Hindlimb muscle (tissue), 1 donor: ENCODE measurements at places on chromosomes 1 and 21. TPM values are rescaled to one million over a fixed set of nuclear protein-coding genes. Genes with fewer than 3 reads are reported as not detected.

GRCh38 chr1:11790880-11791715 is 14.7 kb downstream of the MTHFR start:
- peak; percentile 77 for DNase-seq

DNA sequence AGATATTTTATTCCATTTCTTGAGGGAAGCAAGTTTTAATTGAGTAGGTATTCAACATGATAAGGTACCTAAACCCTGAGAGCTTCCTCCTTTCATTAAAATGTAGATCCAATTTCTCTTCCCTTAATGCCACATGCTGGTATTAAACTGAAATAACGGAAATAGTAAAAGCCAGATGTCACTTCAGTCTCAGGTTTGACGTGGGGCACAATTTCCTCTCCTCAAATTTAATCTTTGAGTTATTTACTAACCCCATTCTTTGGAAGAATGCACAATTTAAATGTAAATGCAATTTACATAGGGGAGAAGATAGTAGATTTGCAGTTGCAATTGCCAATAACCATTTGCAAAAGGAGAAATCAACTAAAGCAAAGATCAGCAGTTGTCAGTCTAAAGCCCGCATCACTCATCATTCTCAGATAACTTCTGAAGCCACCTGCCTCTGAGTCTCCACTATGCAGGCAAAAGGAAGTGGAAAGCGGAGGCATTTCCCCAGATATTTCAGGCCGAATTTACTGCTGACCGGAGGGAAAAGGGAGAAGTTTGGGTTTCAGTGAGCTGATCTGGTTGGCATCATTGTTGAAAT is 2.1 kb upstream of the LEMD1 start:
- DNase-seq: no peak

DNA sequence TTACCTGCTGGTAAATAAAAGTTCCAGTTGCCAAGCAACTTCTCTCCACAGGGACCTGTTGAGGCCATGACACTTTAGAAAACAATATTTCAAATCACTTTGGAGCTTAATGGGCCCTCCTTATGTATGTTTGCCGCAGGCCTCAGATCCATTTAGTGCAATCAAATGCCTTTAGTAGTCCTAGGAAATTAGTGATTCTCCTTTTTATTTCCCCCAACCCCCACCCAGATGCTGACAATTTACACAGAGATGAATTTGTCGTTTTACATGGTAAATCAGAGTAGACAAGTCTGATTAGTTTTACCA is 83.6 kb downstream of the CLIC4 start:
- DNase-seq: no peak

DNA sequence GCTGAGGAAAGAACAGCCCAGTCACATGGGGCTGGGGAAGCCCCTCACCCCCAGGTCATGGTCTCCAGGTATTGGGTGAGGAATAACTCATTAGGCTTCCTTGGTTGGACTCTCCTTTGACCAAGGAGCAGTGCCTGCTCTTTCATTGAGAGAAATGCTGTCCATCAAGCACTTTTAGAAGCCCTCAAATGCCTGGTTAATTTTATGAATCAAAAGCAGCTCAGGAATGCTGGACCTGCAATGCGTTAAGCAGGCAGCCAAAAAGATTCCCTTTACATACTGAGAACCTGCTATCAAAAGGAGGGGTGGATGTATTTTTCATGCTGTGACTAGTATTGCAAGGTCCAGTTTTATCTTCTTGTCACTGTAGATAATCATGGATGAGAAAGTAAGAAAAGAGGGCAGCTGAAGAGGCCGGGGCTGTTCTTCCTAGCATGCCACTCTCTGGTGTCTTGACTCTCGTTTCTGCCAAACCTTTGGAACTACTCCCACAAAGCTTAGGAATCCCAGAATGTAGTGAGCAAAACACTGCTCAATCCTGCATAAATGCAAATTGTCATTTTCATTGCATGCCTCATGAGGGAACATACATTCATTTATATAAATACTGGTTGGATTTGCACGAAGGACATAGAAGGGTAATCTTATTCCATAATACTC is 2.1 kb upstream of the CD58 start:
- no peak for DNase-seq

DNA sequence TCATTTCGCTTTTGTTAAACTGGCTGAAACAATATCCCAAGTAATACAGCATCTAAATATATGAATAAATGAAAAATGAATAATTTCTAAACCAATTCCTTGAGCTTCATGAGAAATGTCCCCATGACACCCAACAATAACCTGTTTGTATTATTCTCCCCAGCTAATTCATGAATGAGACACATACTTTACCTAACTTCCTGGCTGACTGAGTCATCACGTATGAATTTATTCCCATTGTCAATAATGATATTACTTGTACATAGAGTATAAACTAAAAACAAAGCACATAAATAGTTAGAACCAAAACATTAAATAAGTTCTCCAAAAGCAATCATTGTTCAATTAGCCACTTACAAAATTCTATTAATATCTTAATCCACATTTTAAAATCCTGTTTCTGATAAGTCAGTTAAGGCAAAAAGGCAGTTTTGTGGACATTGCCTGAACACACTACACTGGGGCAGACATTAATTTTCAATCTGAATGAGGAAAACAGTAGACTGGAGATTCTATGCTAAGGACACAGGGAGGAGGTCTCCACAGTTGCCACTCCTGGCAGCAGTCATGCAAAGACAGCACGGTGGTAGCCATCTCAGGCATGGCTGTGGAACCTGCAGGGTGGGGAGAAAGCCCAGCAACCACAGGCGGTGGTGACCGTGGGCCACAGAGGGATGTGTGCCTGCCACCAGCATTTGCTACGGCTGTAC is 48.2 kb downstream of the SLC9C2 start:
- no peak for DNase-seq

GRCh38 chr1:3778590-3779264 is 6.2 kb downstream of the SMIM1 start:
- no peak for DNase-seq

GRCh38 chr21:38376693-38377092 is 119.9 kb downstream of the KCNJ15 start:
- DNase-seq: no peak

DNA sequence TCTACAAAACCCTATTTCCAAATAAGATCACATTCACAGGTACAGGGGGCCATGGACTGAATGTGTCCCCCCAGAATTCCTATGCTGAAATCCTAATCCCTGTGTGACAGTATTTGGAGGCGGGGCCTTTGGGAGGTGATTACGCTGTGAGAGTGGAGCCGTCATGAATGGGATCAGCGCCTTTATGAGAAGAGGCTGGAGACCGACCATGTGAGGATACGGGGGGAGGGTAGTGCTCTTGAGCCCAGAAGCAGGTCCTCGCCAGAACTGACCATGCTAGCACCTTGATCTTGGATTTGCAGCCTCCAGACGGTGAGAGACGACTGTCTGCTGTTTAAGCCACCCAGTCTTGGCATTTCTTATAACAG is 23.8 kb upstream of the KIF26B start:
- no peak for DNase-seq

GRCh38 chr1:74637296-74637695 is 36.3 kb downstream of the ERICH3 start:
- no peak for DNase-seq

DNA sequence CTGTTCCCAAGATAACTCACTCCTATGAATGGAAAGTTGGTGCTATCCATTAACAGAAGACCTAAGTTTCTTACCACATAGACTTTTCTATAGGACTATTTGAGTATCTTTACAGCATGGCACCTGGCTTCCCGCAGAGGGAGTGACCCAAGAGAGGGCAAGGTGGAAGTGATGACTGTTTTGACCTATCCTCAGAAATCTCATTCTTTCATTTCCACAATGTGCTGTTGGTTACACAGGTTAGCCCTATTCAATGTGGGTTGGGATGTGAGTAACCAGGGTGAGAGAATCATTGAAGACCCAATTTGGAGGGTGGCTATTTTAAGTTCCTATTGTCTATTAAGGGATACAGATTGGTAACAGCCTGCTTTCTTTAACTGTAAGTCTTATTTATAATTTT is 38.3 kb upstream of the NEXN start:
- DNase-seq: no peak

GRCh38 chr1:227786673-227787512 is 28.6 kb upstream of the PRSS38 start:
- DNase-seq: no peak

- peak; percentile 43 for DNase-seq
Observed at GRCh38 chr1:2587071-2587859, 688 bp downstream of the PRXL2B start.

GRCh38 chr1:116289193-116289592 is 83.9 kb upstream of the ATP1A1 start:
- no peak for DNase-seq

DNA sequence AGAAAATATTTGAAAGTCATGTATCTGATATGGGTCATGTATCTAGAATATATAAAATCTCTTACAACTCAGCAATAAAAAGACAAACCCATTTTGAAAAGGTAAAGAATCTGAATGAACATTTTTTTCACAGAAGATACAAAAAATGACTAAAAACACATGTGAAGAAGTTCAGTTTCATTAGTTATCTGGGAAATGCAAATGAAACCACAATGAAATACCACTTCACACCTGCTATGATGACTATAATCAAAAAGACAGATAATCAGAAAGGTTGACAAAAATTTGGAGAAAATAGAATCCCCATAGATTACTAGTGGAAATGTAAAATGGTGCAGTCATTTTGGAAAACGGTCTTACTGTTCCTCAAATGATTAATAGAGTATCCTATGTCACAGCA is 631.0 kb downstream of the MRPL39 start:
- no peak for DNase-seq

DNA sequence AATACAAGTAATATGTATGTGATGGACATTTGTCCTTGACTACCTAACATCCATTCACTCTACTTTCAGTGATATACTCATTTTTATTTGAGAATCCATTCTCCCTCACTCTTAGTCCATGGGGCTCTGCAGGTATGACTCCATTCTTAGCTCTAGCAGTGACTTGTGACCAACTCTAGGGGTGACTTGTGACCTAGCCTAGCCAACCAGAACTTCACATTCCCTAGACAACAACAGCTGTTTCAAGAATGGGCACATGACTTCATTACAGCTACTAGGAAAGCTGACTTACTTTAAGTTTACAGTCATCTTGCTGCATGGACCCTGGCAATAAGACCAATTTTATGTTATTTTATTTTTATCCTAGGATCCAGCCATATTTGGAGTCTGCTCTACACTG is 23.6 kb upstream of the DDX59 start:
- DNase-seq: no peak

JAM2 gene
- polyA plus RNA-seq: 50.0 TPM

CLCA4 gene
- 0.18 TPM for polyA plus RNA-seq

NTMT2 gene
- 10.6 TPM for polyA plus RNA-seq

ELAPOR1 gene
- 0.27 TPM for polyA plus RNA-seq

BRINP3 gene
- polyA plus RNA-seq: 4.6 TPM

ETS2 gene
- polyA plus RNA-seq: 31.3 TPM

ACTL8 gene
- not detected for polyA plus RNA-seq

LCE1C gene
- not detected for polyA plus RNA-seq

AQP10 gene
- polyA plus RNA-seq: not detected

CFHR2 gene
- polyA plus RNA-seq: not detected

DMBX1 gene
- not detected for polyA plus RNA-seq

ADAMTS5 gene
- polyA plus RNA-seq: 14.9 TPM
